ENCODE measurements at places on chromosomes 3 and 15.

DNA sequence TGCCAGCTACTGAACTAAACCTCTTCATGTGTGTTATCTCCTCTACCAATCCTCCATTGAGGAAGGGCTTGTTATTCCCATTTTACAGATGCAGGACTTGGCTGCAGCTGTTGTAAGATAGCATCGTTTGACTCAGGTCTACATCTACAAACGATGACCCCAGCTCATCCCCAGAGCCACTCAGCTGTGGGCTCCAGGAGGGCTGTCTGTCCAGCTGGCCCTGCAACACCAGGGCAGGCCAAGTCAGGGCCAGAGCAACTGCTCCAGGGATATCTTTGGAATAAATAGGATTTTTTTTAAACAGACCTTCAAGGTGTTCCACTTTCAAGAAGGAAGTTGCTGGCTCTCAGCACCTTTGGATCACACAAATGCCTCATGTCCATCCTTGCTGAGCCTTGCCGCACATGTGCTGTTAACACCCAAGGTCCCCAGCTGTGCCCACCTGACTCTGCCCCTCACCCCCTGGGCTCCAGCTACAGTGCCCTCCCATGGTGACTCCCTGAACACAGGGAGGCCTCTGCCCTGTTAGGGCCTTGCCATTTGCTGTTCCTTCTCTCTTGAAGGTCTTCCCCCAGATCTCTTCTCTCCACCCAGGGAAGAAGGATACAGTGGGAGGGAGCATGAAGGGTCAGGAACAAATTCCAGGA lies 31.0 kb downstream of the ALDH1L1 start:
- no peak for DNase-seq

GRCh38 chr3:52843881-52844280 lies 9.1 kb upstream of the MUSTN1 start:
- no peak for DNase-seq

DNA sequence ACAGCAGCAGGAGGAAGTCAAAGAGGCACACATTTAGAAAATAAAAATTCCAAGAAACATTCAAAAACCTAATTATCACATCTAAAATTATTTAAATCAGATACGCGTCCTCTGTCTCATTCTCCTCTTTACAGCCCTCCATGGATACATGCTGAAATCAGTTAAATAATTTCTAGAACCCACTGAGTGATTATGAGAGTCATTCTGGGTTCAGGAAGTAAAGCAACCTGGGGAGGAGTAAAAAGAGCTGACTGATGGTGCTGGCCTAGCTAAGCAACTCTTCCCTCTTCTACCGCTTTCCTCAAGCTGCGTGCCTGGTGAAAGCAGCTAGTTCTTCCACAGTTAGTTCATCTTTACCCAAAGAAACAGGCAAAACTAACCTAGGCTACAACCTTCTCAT lies 48.7 kb downstream of the RAF1 start:
- DNase-seq, result no peak

DNA sequence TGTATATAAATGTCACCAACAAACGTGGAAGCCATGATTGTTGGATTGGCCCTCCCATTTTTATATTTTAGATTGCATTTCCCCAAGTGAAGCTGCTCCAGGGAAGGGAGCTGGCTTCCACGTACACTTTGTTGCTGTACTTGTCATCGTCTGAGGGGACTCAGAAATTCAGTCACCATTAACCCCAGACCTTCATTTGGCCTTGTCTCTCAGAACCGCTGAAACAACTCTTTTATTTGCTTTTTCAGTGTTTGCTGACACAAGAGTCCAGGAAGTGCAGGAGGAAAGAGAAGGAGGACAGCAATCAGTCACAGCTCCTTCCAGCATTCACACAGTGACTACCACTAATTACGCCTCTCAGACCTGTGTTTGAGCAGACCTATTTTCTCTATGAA lies 276.5 kb downstream of the TBL1XR1 start:
- no peak for DNase-seq

DNA sequence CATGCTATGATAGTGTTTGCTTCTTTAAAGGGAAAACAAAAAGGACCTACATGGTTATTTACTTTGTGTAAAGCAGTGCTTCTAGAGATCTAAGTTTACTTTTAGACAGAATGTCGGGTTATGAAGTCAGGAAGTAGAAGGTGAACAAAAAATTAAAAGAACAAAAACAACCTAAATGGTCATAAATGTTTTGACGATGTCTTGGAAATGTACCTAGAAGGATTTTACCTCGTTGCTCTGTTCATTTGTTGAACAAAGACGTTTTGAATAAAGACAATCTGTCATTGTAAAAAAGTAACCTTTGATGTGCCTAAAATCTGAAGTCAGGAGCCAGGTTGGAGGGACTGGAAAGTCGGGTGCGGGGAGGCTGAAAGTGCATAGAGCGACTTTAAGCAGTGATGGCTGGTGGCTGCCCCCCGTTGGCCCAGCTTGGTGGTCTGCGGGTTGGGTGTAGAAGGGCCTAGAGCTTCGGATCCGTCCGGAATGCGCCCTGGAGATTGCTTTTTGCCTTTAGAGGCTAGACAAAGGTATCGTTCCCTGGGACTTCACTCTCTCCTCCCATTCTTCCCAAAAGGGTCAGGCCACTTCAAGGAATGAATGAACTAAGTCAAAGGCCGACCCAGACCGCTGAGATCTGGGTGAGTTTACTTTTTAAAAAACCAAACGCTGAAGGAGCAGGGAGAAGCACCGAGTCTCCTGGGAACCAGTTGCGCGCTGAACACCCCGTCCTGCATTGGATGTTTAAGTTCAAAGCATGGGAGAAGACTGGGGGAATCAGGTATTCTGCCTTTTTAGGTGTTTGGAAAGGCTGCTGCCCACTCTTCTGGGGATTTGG lies 2.1 kb downstream of the SOX14 start:
- no peak for DNase-seq

DNA sequence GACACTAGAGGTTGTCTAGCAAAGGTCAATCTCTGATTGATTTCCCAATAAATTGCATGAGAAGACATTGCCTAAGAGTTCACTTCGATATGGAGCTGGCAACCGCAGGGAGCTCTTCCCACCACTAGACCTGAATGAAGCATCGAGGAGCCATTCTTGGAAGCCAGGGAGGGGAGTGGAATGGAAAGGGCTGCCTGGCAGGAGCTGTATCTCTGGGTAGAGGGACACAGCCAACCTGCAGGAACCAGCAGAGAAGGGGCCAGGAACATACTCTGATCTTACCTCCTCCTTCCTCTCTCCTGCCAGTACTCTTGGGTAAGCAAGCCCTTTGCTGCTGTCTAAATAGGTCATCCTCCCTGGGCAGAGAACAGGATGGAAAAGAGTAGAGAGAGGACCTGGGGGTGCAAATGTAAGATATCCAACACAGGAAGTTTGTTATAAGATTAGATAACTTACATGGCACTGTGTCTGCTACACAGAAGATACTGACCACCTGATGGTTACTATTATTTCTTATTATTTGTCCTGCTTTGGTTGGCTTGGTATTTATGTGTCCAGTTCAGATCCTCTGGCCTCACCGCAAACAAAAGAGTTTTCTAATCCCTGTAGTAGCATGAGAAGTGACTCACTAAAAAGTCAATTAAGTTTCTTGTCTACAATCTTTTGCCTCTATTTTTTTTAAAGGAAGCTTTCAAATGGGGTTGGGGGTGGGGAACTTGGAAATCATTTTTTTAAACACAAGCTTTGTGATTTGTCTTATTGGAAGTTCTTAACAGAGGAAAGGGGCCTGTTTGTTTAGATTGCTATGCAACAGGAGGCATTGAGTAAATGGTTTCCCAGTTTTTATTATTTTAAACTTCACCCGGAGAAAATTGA lies 156.7 kb upstream of the TSC22D2 start:
- DNase-seq, result no peak

- no peak for DNase-seq
Measured at GRCh38 chr3:132867956-132868355, 145.7 kb upstream of the NPHP3 start.

DNA sequence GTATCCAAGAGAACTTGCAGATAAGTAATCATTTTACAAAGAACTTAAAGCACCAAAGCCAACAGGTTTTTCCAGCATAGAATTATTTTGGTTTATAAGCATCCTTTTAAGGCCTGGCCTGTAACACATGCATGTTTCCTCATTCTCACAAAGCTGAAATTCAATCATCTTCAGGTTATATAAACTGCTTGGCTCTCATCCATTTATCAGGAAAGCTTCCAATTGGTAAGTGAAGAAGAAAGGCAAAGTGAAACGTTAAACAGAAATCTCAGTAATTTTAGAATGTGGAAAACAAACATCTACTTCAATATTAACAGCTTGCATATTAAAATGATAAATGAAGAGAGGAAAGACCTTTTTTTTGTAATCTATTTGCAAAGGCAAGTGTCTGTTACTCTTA lies 1.6 kb downstream of the SERP1 start:
- DNase-seq, result no peak

DNA sequence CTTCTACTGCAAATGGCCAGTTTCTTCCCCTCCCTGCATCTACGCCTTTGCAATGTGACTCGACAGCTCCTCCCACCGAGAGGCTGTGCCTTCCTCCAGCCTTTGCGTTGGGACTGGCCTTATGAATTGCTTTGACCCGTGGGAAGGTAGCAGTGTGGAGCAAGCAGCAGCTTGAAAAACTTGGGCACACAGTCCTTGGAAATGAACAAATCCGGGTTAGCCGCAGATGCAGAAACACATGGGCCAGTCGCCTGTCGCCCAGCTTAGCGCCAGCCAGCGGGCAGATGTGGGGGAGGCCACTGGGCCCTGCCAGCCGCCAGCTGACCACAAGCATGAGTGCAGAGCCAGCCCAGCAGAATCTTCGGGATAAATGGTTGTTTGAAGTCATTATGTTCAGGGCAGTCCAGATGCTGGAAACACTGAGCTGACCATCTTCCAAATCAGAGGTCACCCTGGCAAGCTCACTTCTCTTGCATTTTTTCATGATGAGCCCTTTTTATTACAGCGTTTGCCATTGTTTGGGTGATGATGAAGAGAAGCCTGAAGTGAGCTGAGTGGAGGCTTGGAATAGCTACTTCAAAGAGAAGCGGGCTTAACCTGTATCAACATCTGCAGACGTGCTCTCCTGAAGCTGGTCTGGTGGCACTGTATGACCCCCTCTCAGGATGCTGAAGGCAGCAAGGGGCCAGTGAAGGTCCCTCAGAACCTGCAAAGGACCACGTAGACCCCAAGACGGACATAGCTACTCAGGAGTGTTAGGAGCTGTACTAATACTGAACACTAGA lies 9.8 kb downstream of the SELENOS start:
- no peak for DNase-seq

DNA sequence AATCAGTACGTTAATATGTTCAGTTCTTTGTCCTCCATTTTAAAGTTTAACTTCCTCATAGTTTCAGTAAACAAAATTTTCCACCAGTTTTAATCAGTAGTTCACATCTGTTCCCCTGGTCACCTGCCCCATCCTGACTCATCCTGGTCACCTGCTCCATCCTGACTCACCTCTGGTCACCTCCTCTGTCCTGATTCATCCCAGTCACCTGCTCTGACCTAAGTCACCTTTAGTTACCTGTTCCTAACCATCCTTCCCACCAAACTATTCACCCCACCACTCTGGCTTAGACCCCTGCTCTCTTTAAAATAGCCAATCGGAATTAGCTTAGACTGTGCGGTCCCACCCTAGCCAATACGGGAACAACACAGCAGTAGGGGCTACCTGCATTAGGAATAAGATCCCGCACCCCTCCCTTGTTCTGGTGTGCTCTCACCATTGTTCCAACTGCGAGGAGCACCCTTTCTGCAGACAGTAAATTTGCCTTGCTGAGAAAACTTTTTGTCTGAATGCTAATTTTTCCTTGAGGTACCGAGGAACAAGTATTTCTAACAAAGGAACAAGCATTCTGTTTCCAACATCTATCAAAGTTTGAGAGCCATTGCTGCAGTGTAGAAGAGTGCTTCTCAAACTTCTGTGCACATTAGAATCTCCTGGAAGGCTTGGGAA lies 169.3 kb downstream of the ADAMTS17 start:
- DNase-seq, result no peak

DNA sequence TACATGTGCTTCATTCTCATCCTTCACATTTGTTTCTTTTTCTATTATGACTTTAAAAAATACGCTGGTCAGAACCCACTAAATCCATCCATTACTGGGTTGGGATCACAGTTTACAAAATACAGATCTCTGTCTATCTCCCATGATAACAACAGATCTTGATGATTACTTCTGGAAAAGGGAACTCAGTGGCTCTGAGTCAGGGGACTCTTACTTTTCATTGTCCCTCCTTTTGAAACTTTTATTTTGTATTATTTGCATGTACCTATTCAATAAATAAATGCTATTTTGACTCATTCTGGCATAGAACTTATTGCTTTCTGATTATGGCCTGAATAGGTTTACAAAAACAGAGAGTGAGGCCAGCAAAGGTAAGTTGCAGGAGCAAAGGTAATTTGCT lies 11.6 kb upstream of the RASGRP1 start:
- no peak for DNase-seq

DNA sequence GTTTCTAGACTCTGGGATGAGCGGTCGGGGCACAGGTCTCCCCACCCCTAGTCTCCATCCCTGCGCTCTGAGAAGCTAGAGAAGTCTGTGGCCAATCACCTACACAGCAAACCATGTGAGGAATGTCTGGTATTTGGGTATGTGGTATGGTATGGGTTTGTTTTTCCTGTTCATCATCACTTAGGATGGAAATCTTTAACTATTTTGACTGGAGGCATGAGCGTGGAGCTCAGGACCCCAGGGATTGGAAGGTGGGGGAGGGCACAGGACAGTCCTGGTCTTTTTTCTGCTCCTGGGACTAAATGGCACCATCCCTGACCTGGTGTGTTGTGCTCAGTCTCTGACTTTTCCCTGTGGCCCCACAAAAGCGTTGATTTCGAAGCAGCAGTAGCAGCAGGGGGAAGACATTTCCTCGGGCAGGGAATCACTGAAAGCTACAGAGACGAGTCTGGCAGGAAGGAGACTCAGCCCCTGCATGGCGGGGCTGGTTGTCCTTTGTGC lies 191.7 kb upstream of the TPM1 start:
- DNase-seq, result no peak

DNA sequence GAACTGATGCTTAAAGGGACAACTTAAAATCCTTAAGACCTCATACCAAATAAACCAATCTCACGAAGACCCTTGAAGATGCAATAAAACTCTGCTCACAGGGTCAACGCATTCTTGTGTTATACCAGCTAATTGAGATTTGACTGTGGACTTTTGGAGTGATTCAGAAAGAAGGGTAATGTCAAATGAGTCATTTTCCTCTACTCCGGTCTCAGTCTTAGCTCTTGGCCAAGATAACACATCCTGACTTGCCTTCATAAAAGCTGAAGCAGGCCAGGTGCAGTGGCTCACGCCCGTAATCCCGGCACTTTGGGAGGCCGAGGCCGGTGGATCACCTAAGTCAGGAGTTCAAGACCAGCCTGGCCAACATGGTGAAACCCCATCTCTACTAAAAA lies 3.8 kb downstream of the PKM start:
- DNase-seq, result peak; percentile 31

GRCh38 chr3:139732729-139733128 lies 55.0 kb upstream of the NMNAT3 start:
- no peak for DNase-seq
